ENCODE measurements at places on chromosomes 3 and 15.

GRCh38 chr3:127084401-127084990, 101.6 kb downstream of the PLXNA1 start:
- DNase-seq, result no peak

DNA sequence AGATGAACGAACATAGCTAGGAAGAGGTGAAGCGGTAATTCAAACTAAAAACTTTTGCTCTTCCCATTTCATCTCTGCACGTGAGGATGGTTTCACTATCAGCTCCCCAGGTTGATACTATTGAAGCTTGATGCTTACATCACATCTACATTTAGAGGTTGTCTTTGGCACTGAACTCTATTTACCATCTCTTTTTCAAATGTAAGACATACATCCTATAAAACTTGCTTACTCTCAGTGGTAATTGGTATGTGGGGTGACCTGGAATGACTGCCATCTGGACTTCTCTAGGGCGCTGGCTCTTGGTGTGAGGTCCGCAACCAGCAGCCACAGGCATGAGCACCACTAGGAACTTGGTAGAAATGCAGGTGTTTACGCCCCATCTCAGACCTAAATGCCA, 118.1 kb downstream of the AKAP13 start:
- DNase-seq, result no peak

DNA sequence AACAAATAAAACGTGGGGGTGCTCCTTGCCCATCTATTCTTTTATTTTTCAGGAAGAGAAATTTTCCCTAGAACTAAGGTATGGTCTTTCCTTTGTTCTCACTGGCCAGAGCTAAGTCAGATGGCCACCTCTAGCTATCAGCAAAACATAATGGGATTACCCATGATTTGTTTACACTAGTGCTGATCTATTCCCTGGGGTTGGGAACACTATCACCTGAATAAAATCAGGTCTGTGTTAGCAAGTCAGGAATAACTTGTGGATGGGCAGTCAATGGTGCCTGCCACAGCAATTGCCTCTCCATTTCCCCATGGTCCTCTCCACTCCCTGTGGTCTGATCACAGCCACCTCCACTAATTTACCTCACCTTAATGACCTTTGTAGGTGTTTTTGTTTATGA, 181.7 kb upstream of the CADPS start:
- no peak for DNase-seq

DNA sequence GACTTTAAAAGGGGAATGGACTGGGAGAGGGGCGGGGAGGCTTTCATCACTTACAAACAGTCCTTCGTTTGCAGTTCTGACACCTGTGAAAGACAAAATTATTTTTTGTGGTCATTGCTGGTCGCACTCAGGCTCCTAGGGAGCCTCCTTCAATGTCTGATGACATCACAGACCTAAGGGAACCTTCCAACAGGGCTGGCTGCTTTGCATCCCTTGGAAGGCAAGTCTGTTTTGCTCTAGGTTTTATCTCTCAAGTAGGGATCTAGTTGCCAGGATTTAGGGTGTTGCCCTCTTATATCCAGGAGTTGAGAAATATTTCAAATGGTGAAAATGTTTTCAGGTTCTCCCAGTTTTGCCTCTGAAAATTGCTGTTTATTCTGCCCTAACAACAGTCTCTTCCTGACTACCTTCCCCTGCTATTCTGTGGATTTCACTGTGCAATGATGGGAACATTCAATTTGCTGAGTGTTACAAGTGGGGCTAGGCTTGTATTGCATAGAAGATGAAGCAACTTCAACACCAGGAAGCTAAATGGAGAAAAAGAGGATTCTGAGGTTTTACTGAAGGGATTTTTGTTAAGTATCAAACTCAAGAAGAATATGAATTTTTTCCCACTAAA, 75.9 kb upstream of the ARRDC4 start:
- no peak for DNase-seq

DNA sequence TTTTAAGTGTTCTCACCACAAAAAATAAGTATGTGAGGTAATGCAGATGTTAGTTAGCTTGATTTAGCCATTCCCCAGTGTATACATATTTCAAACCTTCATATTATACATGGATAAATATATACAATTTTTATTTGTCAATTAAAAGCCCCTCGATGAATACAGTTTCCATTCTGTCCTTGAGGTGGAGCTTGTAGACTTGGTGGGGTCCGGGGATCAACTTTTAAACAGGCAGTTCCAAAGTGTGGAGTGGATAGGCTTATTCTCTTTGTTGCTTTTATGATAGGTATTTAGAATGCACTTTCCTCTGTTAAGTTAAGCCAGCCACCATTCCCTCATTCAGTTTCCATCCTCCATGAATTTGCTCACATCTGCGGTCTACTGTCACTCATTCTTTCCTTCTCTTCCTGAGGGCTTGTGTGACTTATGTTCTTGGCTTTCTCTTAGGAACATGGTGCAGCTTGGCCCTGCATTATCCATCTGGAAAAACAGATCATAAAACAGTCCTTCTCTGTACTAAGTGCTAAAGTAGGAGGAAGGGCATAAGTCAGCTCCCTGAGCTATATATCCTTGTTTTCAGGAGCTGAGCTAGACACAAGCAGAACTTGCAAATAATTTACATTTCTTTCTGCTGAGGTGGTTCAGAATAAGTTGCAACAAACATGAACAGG, 149.1 kb downstream of the NFKBIZ start:
- no peak for DNase-seq

DNA sequence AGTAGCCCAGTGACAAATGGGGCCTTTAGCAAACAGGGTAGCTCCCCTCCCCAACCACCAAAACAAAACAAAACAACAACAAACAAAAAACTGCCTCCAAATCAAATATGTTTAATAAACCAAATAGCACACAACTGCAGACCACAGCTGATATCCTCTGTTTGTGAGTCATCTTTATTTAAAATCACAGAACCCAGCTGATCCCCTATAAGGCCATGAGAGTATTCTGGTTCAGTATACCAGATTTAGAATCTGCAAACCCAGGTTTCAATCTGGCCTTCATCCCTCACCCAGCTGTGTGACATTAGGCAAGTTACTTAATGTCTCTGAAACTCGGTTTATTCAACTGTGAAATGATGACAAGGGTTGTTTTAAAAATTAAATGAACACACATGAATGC, 124.5 kb downstream of the SUCLG2 start:
- no peak for DNase-seq

DNA sequence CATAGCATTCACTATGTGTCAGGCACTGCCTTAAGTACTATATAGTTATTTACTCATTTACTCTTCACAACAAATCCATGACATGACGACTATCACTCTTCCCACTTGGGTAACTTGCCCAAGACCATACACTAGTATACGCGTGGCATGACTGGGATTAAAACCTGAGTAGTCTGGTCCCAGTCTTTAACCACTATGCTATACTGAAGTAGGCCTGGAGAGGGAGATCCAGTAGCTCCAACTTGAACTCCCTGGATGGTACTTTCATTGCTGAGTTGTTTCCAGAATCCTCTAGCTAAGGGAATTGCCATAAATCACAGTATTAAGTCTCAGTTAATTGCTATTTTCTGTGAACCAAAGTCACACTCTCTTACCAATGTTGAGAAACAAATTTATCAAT, 116.2 kb upstream of the LSAMP start:
- DNase-seq, result no peak

DNA sequence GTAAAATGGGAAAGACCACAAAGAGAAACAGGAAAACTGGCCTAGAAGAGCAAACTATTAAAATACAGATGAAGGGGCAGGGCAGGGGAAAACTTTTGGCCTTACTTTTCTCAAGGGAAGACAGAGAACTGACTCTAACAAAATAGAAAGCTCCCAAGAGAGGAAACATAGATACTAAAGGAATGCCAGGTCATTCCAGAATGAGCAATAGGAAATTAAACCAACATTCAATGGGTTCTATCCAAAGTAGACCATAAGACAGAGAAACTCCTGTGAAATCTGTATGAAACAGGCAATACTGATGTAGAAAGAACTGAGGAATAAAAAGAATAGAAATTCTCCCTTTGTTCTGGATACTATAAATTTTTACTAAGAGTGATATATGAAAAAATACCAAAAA, 491.8 kb downstream of the MECOM start:
- no peak for DNase-seq

GRCh38 chr3:173513123-173513522, 115.6 kb downstream of the NLGN1 start:
- DNase-seq, result no peak

- no peak for DNase-seq
These were observed 180.0 kb upstream of the SMAD3 start for GRCh38 chr15:66885281-66885915.

DNA sequence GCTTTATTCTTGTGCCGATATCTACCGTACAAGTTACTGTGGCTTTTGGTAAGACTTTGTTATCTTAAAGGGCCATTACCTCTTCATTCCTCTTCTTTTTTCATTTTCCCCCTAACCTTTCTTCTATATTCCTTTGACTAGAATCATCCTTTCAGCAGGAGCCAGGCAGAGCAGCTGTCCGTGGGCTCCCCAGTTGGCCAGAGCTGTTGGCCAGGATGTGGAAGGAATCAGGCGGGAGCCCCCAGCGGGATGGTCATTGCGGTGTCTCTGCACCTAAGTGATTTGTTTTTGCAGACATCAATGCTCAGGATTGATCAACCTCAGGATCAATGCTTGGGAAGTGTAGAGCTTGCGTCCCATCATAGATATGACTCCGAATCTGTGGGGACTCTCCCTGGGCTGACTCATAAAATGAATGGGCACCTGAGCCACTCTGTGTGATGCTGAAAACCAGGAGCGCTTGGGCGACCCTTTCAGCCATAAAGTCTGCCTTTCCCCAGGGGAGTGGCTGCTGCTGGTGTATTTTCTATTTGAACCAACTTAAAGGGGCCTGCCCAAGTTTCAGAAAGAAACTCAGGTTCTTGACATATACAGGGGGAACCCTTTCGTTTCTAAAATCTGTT, 21.7 kb downstream of the APBA2 start:
- DNase-seq, result no peak

GRCh38 chr3:80688814-80689213, 921.0 kb upstream of the ROBO1 start:
- DNase-seq, result peak; percentile 13

- no peak for DNase-seq
These were observed 15.3 kb downstream of the CD276 start for GRCh38 chr15:73699249-73700040.

DNA sequence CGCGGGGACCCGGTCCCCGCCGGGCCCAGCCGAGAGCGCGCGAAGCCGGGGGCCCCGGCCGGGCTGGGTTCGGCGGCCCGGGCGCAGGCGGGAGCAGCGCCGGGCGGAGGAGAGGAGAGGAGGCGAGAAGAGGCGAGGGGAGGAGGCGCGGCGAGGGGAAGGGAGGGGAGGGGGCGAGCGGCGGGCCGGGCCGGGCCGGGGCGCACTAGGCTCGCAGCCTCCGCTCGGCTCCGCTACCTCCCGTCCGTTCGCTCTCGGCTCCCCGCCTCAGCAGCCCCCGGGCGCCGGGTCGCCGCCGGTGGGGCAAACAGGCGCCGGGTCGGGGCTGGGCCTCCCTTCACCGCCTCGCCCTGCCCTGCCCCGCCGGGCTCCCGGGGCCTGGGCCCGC, 351 bp downstream of the INSYN1 start:
- no peak for DNase-seq

- DNase-seq, result no peak
These were observed 23.5 kb downstream of the MYO5A start for GRCh38 chr15:52505151-52505550.

DNA sequence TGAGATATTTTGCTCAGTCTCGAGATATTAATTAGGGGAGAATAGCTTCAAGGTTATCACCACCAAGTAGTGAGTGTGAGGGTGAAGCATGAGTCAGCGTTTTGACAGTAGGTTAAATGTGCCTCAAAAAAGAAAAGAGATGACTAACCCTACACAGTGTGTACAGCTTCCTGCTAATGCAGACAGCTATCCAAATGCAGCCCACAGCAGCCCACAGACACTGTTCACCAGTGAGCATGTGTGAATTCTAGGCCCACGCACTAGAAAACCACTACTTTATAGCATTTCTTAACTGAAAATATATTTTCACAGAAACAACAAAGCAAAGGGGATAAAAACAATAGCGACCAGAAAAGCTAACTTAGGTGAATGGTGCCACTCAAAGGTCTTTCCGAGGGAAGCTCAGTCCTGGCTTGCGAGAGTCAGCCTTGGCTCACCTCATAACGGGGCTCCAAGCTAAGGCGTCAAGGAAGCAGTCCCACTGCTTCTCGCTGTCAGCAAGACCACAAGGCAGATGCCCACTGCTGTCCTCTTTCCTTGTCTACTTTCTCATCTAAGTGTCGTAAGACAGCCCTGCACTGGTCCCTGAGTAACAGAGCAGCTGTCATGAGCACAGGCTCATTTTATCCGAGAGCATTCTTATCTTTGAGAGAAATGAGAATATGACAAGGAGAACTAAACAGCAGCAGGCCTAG, 47.6 kb downstream of the TXNRD3 start:
- peak; percentile 87 for DNase-seq

GRCh38 chr15:71093054-71094024, 21.9 kb upstream of the THSD4 start:
- no peak for DNase-seq

DNA sequence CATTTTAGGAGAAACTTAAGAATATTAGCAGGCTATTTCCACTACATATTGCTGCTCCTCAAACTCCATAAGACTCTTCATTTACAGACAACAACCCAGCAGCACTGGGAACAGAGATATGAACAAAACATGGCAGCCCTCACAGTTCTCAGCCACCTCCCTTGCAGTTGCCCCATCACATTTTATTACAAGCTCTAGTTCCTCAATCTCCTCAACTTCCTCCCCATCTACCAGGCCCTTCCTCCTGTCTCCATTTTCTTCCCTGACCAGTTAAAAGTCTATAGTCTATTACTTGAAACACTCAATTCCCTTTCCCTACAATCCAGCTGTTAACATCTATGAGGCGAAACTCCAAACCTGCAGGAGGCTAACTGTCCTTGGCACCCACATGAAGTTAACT, 412.5 kb downstream of the TBC1D5 start:
- peak; percentile 33 for DNase-seq

GRCh38 chr3:32492684-32493436, 9.8 kb downstream of the CMTM6 start:
- DNase-seq, result no peak

DNA sequence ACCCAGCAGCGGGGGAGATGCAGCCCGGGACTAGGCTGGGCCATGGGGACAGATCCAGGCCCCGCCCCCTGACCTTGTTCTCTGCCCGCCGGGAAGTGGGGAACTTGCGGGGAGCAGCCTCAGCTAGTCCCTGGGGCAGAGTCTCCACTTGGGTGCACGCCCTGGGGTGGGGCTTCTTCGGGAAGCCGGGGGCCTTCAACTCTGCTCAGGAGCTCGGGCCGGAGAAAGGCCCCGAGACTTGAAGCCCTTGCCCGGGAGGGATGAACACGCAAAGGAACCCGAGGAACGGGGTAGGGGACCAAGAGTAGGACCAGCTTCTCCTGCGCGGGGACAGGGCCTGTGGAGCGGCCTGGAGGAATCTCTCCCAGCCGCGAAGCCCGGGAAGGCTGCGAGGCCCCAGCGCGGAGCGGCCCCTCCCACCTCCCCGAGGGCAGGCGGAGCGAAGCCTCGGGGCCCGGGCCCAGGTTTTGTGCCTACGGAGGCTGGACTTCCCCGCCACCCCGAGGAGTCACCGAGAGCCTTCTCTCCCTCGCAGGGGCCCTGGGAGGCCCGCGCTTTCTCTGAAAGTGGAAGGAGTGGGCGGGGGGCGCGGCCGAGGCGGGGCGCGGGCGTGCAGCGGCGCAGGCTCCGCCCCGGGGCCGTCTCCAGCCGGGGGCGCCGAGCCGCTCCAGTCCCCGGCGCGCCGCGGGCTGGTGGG, at the start of gene ITPKA:
Gene ITPKA, plus strand, starts transcription at position 670 of the 697 bp plus-strand sequence. CDS start 54 bp downstream, outside the sequence.
- DNase-seq, result peak; percentile 59

- DNase-seq, result no peak
These were observed 52.2 kb upstream of the PCSK6 start for GRCh38 chr15:101541501-101542292.
